ENCODE measurements at places on chromosomes 11 and 22. TPM values are rescaled to one million over a fixed set of nuclear protein-coding genes. Genes with fewer than 3 reads are reported as not detected.

Gene FOLR1
- total RNA-seq = 1.1 TPM

Gene OR56A1
- 0.05 TPM for total RNA-seq

Gene GRIA4
- total RNA-seq = 3.1 TPM

Gene MMP11
- total RNA-seq = 7.3 TPM

Gene DNAJB13
- 0.58 TPM for total RNA-seq

Gene TSGA10IP
- not detected for total RNA-seq

Gene OR2D2
- total RNA-seq = 0.53 TPM

Gene ANO1
- total RNA-seq = 15.0 TPM

Gene UBQLNL
- 0.85 TPM for total RNA-seq

Gene ADAMTS8
- 8.9 TPM for total RNA-seq

Gene TRIM48
- not detected for total RNA-seq

Gene ATF4
- total RNA-seq = 154 TPM

Gene DYNC2H1
- 91.8 TPM for total RNA-seq

Gene KCTD14
- total RNA-seq = 2.3 TPM

Gene LRRC74B
- total RNA-seq = not detected

Gene CNTF
- 1.3 TPM for total RNA-seq

Gene PGAP2
- total RNA-seq = 12.7 TPM

GRCh38 chr22:20582171-20582511 is 74.7 kb downstream of the MED15 start:
- no peak for DNase-seq

DNA sequence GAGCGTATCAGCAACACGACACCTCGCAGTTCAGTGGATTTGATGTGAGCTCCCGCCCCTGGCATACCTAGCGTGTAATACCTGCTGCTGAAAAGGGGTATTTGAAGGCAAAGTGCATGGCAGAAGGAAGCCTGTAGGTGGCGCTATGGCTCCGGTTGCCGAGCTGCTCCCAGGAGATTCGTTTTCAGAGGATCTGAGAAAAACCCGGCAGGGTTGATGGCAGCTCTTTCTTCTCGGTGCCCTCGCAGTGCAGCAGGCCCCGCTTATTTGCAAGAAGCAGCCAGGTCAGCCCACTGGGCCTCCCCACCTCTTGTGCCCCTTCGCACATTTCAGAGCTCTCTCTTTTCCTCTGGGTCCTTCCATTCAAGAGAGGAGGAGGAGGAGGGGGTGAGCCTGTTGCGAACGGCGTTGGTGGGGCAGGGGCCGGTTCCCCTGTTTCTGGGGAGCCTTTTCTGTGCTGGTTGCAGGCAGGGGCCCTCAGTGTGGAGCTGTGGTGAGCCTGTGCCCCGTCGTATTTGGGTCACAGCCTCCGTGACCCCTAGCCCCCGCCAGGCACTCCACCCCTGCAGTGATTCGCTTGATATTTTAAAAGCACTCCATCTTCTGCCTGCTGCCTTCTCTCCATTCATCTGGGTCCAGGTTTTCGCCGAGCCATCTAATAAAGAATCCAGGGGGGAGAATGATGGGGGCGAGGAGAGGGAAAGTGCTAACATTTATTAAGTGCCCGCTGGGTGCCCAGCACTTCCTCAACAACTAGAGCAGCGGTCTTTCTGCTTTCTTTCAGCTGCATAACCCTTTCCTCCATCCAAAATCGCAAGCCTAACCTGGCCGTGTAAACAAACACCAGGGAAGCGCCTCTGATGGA is 85.3 kb upstream of the SYT13 start:
- peak; percentile 65 for DNase-seq

DNA sequence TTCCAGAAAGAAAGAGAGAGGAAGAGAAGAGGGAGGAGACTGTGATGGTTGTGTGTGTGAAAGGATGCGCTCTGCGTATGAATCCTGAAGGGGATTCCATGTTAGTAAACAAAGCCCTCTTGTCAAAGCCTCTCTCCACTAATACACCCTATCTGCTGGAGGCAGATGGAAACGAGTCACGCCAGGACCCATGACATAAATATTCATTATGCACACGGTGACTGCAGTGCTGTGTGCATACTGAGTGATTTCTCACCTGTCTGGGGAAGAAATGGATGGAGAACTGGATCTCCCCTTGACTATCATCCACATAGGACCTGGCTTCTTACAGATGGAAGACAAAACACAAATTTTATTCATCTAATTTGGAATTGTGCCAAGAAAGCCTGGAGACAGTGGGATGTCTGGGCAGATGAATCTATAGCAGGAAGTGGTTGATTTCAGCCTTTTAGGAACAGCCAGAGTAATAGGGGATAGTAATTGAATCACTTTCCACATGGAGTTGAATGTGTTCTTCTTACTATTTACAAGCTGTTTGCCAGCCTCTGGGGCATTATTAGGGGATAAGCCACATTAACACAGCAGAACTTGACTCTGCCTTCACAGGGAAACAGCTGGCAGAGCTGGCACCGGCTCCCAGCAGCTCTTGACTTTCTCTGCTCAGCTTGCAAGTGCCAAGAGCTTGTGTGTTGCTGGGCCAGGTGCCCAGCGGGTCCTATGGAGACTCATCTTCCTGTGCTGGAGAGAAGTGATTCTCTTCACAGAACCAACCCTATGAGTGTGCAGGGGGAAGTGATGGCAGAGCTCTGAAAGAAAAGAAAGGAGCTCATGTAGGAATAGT is 9.0 kb downstream of the MTNR1B start:
- DNase-seq = peak; percentile 15

GRCh38 chr11:85685820-85686459 is at the start of gene CCDC89:
Gene CCDC89, minus strand, starts transcription at chr11:85686195. Its CDS starts 65 bp downstream, at chr11:85686130.
- DNase-seq = peak; percentile 78

DNA sequence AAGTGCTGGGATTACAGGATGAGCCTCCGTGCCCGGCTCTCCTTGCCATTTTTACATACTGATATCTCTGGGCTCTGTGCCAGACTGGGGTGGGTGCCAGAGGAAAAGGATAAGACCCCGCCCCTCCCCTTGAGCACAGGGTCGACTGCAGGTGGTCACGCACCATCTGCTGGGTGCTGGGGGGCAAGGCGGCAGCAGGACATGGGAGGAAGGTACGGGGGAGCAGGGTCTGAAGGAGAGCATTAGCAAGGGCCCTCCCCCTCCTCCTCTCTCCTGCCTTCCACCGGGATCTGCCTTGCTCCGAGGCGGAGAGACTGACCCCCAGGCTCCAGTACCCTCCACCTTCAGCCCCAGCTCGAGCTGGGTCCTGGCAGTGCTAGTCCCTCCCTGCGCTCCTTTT is 9.7 kb upstream of the PGA3 start:
- no peak for DNase-seq

DNA sequence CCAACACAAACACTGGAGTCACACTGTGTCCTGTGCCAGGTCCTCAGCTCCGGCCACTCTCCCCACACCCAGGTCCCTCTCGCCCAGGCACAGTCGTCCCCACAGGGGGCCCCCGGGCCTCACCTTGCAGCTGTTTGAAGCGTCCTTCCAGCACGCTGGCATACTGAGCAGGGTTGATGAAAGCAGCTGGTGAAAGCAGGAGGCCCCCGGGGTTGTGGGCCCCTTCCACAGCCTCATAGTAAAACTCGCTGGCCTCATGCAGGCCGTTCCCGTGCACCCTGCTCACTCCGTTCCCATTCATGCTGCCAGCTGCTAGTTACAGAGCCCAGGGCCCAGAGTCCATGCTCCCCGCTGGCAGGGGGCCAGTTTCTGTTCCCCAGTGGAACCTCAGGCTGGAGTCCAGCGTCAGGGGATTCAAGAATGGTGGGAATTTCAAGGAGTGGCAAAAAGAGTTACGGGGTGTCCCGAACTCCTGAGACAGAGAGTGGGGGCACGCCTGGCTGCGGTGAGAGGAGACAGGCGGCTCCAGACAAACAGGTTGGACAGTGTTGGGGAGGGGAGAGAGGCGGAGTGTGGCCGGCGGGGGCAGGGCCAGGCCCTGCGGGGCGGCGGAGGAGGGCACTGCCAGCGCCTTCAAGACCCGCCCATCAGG is 10.6 kb downstream of the SPTBN2 start:
- DNase-seq = peak; percentile 45

DNA sequence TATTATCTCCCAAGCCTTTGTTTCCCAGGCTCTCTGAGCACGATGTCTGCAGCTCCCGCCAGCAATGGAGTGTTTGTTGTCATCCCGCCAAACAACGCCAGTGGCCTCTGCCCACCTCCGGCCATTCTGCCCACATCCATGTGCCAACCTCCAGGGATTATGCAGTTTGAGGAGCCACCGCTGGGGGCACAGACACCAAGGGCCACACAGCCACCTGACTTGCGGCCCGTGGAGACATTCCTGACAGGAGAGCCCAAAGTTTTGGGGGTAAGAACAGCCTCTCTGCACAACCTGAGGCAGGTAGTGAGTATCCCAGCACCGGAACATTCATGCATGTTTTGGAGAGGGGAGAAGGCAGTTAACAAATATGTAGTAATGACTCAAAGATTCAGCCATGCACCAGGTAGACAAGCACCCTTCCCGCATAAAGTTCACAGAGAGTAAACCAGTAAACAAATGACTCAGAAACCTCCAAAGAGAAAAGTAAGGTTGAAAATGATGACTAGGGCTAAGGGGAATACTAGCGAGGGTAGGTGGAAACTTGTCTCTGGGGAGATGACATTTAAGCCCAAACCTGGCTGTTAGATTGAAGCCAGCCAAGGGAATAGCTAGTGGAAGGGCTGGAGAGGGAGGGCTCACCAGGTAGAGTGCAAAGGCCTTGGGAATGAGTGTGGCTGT is 7.2 kb downstream of the MS4A15 start:
- no peak for DNase-seq

- DNase-seq = no peak
Measured at GRCh38 chr11:372809-373715, 3.8 kb downstream of the B4GALNT4 start.

DNA sequence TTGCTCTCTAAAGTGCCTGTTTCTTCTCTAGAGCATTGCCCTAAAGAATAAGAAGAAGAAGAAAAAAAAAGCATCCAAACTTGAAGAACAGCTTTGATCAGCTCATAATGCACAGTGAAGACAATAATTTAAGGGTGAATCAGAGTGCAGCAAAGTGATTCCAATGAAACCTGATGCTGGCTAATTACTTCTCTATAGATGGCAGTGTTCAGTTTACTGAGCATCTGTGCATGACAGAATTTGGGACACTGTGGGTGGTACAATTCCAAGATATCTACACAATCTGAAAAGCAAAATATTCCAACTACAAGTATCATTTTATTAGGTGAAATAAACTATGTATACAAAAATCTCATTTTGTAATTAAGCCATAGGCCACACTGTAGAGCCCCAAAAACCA is 450.5 kb upstream of the CCDC90B start:
- no peak for DNase-seq

- no peak for DNase-seq
Measured at GRCh38 chr11:61007383-61007955, 36.0 kb downstream of the CD6 start.

GRCh38 chr11:69378303-69379141 is 84.6 kb downstream of the MYEOV start:
- no peak for DNase-seq

DNA sequence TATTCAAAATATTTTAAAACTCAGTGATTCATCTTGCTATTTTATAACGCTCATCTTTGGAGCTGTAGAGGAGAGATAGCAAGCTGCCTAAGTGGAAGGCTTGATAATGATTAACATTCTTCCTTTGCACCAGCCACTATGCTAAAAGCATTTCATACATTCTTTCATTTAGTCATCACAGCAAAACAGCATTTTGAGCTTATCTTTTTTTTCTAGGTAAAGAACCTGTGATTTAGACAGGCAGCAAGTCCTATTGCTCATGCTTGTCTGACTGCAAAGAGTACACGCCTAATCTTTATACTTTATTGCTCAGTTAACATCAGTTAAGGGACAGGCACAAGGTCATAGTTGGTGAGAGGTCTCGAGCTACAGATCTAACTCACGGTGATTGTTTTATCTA is 713.1 kb upstream of the ARHGAP42 start:
- no peak for DNase-seq

GRCh38 chr22:27391092-27391770 is 410.3 kb downstream of the MN1 start:
- peak; percentile 56 for DNase-seq

DNA sequence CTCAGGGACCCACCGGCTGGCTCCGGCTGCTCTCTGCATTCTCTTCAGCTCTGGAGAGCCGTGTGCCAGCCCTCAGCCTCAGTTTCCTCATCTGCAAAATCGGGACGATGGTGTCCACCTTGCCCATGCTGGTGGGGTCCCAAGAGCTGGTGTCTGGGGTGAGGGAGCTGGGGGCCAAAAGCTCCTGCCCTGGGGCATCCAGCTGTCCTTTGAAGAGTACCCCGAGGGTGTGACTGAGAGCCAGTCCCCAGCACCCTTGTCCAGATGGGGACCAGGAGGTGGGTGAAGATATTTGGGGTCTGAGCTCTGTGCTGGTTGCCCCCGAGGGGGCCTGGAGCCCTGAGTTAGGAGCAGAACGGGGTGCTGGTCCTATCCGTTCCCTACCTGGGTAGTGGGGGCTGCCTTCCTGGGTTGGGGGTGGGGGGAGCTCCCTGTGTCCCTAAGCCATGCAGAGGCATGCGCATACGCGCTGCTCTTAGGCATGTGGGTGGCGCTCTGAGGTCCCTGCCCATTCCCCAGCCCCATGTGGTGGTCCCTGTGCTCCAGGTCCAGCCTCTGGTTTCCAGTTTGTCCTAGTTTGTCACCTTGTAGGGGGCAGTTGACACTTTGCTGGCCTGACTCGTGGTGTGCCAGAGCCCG is 4.9 kb downstream of the LRP5 start:
- DNase-seq = no peak

GRCh38 chr11:11141065-11141464 is 212.0 kb downstream of the CSNK2A3 start:
- no peak for DNase-seq

DNA sequence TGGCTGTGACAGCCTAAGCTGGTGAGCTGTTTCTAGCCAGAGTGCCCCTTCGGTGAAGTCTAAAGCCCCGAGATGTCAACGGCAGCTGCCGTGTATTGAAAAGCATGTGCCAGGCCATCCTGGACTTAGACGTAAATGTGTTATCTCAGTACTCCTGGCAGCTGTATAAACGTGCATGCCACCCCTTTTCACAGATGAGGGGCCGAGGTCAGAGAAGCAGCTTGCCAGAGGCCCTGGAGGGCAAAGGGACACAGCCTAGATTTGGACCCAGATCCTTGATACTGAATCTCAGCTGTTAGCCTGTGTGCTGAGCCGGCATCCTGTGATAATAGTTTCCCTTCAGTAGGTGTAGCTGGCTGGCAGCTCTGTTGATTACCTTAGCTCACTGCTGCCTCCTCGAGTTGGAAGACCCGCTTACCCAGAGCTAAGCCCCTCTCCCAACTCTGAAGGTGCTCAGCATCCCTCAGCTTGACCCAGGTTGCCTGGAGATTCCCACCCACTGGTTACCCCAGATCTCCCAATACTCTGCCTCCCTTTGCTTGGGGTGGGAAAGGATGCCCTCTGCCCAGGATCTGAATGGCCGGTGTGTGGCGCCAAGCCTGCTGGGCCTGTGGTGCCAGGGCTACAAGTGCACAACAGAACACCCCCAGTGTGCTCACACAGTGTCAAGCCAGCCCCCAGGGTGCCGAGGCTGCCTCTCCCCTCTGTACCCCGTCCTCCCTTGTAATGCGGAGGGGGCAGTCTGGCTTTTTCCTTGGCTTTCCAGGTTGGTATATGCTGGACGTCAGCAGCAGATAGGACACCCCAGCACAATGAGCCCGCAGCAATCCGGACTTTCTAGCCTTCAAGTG is 59.8 kb upstream of the WNT7B start:
- DNase-seq = no peak

- no peak for DNase-seq
Measured at GRCh38 chr11:31433851-31434250, 64.2 kb downstream of the DNAJC24 start.

Measured in urinary bladder (tissue), 4 donors.